Stimulated activated CD8-positive, alpha-beta memory T cell treated with anti-CD3 and anti-CD28 coated beads, Interleukin-15, amount 100 ng/mL, for 1 hour (primary cell): ENCODE measurements at places on chromosomes 5 and 9.

DNA sequence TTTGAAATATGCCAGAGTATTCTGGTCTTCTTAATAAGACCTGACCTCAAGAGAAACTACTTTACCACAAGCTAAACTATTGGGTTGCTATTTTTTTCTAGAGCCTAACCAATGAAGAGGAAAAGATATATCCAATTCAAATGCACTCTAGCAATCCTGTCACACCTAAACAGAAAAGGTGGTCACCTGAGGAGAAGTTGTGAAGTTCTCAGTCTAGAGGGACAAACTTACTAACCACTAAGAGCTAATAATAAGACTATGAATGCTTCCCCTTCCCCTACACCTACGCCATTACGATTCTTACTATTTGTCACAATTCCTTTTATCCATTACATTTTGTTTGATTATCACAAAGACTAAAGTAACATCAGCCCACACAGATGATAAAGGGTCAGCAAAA lies 29.7 kb downstream of the RLN2 start:
- no peak for DNase-seq

DNA sequence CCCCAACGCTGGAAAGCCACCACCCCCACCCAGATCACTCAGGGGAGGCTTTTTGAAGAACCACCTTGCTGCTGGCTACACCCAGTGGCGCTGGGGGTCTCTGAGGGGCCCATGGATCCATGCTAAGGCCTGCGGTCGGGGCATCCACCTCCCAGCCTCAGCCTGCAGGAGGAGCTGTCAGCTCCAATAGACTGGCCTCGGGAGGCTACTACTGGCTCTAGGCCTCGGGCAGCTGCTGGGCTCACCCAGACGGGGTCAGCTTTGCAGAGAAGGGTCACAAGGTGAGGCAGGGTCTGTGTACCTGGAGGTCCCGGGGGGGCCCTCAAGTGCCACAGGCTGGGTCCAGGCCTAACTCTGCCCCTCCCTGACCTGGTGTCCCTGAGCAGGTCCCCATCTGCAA lies 193.7 kb downstream of the OLFM1 start:
- no peak for DNase-seq

DNA sequence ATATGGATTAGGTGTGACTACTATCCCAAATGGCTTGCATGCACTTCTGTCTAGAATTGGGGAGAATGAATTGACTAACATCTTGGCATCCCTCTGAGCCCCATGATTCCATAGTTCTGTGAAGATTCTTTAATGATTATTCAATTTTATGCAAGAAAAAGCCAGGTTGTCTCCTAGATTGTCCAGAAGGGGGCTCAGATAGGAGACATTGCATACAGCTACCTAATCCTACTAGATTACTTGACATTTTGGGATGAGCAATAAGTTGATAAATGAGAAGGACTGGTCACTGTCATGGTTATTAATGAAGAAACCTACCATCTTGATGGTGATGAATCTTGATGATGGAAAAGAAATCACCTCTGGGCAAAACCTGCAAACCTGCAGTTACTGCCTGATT lies 117.0 kb downstream of the CARTPT start:
- no peak for DNase-seq

- no peak for DNase-seq
Measured at GRCh38 chr9:4661611-4662010, 483 bp upstream of the PLPP6 start.

DNA sequence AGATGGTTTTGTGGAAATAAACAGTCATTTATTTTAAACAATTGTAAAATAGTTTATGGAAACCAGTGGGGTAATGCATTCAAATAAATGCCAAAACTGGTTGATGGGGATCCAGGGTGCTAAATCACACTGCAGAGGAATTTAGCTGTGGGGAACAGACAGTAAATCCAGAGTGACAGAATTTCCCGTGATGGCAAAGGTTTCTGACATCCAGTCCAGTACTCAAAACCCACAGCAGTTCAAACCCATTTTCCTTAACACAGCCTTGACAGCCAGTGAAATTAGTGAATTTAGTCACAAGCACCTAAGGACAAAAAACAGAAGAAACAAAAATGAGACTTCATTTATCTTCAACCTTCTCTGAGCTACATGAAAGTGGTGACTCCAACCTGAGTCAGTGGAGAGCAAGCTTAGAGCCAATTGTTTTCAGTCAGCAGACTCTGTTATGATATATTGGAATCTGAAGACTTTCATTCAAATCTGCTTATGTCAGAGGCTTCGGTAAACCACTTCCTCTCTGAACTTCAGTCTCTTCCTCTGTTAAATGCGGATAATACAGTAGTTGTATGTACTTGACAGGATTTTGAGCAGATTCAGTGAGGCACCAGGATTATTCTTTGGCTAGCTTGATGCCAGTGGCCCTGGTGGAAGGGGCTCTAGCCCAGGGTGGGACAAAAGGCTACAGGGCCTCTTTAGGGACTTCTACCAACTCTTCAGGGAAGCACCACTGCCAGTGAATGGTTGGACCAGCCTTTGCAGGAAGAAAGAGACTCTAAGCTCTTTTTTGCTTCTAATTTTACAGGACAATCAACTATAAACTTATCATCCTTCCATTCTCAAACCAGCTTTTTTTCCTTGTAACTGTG lies 185.3 kb downstream of the MAPKAP1 start:
- no peak for DNase-seq

DNA sequence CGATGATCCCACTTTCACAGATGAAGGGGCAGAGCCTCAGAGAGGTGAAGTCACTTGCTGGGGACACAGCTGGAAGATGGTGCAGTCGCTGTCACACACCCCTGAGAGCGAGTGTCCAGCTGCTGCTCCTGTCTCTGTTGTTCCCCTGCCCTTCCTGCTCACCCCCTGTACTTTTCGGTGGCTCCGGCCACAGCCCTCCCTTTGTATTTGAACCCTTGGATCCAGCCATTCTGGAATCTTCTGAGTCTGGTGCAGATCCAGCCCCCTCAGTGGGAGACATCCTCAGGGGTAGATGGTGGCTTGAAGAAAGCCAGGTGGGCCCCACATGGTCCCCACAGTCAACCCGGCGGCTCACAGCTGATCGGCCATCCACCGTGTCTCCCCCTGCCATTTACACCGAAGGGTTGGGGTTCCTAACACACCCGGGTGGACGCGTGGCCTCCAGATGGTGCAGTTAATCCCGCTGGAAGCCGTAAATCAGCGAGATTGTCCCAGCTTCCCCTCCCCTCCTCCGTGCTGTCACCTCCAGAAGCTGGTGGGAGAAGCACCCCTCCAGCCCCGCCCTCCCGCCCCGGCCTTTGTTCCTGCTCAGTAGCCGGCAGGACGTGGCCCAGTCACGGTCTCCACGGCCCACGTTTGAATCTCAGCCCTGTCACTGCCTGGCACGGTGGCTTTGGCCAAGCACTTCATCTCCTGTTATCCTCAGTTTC lies 204.8 kb downstream of the C9orf50 start:
- DNase-seq = no peak

- no peak for DNase-seq
Measured at GRCh38 chr9:19995619-19996018, 206.8 kb upstream of the SLC24A2 start.

DNA sequence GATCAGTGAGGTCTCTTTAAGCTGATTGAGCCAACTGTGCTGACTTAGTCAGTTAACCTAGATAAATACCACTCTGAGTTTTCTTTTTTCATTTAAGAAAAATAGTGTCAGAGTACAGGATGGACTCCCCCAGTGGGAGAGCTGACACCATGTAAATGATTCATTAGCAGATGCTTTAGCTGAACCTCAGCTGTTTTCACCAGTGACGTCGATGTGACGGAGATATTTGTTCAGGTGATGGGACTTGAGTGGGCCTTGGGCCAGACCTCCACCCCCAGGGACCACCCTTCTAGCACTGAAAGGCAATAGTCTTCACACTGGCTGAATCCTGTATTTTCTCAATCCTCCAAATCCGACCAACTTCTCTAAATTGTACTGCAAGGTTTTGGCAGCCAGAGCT lies 196.1 kb downstream of the GAS1 start:
- no peak for DNase-seq

DNA sequence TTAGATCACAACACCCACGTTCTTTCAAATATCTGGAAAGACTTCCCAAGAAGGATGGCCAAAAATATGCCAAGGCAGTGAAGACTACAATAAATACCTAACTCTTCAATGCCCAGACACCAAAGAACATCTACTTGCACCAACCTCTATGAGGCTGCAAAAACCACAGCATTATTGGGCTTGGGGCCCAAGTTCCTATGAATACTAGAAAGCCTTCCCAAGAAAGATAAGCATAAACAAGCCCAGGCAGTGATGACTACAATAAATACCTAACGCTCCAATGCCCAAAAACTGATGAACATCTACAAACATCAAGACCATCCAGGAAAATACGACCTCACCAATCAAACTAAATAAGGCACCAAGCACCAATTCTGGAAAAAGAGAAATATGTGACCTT lies 41.3 kb downstream of the AP3B1 start:
- DNase-seq = no peak

- DNase-seq = no peak
Measured at GRCh38 chr9:13111778-13112177, 167.7 kb downstream of the MPDZ start.

GRCh38 chr9:125611121-125611765 lies 95.8 kb downstream of the MAPKAP1 start:
- DNase-seq = no peak

GRCh38 chr5:92695123-92696003 lies 885.7 kb downstream of the NR2F1-AS1 start:
- no peak for DNase-seq

DNA sequence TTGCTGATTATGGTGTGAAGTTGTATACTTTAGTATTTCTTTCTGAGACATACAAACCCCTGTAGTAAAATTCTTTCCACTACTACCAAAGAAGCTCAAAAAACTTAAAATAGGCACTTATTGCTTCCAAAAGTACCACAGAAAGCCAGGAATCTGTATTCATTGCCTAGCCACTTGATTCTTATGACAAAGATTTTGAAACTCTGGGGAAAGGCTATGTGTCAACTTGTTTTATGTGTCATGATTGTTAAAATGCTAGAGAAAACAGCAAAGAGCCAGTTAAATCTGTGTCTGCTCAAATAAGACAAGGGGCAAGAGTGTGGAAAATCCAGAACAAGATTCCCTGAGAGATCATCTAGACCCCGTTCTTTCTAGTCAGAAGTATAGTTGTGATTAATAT lies 6.0 kb downstream of the KIF2A start:
- no peak for DNase-seq

DNA sequence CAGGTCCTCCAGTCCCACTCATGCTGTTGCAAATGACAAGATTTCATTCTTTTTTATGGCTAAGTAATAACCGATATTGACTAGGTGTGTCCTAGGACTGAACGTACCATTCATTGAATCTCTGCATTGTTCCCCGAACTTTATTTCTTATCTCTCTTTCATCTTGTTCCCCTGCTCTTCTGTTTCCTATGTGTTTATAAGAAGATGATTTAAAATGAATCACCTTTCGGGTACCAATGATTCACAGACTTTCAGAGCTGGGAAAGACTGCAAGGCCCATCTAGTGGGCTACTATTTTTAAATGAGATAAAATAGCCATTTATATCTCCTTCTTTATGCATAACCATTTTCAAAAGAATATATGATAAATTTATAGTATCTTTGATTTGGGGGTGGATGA lies 133.0 kb downstream of the CDH18 start:
- no peak for DNase-seq

- no peak for DNase-seq
Measured at GRCh38 chr5:57007344-57007743, 55.4 kb upstream of the MIER3 start.

DNA sequence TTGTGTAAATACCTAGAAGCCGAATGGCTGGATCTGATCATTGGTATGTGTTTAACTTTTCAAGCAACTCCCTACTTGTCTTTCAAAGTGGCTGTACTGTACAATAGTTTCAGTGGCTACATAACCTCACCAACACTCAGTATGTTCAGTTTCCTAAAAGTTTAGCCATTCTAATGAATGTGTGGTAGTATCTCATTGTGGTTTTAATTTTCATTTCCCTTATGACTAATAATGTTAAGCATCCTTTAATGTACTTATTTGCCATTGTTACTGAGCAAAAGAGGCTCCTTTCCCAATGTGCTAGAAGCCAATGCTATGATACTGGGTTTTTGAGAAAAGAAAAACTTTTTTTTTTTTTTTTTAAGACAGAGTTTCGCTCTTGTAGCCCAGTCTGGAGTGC lies 27.8 kb upstream of the ALDOB start:
- DNase-seq = no peak

- no peak for DNase-seq
Measured at GRCh38 chr5:175675873-175676272, 18.0 kb downstream of the HRH2 start.

GRCh38 chr5:56294354-56294753 lies 61.2 kb upstream of the ANKRD55 start:
- no peak for DNase-seq

GRCh38 chr5:516338-516925 lies 7.8 kb downstream of the SLC9A3 start:
- no peak for DNase-seq

DNA sequence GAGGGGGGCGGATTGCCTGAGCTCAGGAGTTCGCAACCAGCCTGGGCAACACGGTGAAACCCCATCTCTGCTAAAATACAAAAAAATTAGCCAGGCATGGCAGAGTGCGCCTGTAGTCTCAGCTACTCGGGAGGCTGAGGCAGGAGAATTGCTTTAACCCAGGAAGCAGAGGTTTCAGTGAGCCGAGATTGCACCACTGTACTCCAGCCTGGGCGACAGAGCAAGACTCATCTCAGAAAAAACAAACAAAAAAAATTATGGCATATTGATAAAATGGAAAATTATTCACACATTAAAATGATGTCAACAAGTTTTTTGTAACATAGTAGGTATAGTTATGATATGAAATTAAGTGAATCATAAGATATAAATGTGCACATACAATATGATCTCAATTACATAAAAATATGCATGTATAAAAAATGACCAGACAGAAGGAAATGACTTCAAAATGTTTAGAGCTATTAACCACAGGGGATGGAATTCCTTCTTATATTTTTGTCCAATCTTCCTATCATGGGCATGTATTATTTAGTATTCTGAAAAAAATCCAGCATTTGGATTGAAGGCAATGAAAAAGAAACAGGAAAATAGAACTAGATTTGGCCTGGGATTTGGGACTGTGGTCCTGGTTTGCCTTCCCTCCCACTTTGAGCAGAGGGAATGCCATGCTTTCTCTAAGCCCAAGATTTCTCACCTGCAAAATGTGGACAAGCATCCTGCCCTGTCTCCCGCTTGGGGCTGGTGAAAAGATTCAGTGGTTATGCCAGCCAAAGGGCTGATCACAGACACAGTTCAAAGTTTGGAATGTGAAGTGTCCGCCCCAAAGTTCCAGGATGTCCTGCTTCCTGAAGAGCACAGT lies 19.5 kb downstream of the SPAAR start:
- DNase-seq = no peak

- DNase-seq = no peak
Measured at GRCh38 chr9:124456341-124457078, 6.3 kb downstream of the ADGRD2 start.

DNA sequence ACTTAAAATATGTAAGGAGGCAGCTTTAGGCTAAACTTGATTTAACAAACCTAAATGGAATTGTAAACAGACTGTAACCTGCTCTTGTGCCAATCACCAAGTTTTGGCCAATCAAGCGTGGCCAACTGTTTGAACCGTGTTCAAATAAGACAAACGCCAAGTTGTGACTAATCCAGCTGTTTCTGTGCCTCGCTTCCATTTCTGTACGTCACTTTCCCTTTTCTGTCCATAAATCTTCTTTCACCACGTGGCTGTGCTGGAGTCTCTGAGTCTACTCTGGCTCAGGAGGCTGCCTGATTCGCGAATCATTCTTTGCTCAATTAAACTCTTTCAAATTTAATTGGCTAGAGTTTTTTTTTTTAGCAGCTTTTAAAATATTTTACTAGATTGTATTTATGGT lies 71.3 kb downstream of the LIX1 start:
- no peak for DNase-seq
